COR-L47 (cell line): ENCODE measurements at places on chromosomes 3 and 15.

- DNase-seq = no peak
Measured at GRCh38 chr3:13822042-13822441, 57.8 kb downstream of the WNT7A start.

- DNase-seq = no peak
Measured at GRCh38 chr3:12904951-12905315, 63.6 kb upstream of the RPL32 start.

GRCh38 chr15:40115670-40116093, 7.0 kb upstream of the BMF start:
- DNase-seq = no peak

GRCh38 chr15:33866101-33866737, 102.1 kb upstream of the CHRM5 start:
- DNase-seq = no peak
